ENCODE measurements at places on chromosomes 3 and 15. TPM values are rescaled to one million over a fixed set of nuclear protein-coding genes. Genes with fewer than 3 reads are reported as not detected.

The MAP6D1 gene
- 6.0 TPM for total RNA-seq

DNA sequence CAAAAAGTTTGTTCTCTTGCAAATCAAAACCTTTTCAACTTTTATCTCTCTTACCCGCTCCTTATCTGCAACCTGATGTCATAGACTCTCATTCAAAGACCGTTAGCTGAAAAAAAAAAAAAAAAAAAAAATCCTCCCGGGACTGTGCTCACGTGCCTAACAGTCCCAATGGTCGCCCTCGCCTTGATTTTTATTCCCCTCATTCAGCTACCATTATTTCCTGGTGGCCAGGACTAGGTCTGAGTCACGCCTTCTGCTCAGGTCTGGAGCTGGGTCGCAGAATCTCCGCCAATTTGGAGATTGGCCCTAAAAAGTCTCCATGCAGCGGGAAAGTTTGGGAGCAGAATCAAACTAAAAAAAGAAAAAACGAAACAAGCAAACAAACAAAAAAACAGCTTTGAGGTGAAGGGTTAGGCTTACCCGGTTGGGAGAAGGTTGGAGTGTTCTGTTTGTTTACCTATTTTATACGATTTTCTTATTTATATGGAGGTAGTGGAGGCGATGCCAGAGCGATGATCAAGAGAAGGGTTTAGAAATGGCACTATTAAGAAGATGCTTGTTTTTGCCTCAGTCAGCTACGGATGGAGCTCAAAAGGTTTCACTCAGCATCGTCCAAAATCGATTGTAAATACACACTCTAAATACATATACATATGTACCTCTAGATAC is 51.1 kb downstream of the ZIC4 start:
- no peak for DNase-seq

The FOXB1 gene
- total RNA-seq = not detected

DNA sequence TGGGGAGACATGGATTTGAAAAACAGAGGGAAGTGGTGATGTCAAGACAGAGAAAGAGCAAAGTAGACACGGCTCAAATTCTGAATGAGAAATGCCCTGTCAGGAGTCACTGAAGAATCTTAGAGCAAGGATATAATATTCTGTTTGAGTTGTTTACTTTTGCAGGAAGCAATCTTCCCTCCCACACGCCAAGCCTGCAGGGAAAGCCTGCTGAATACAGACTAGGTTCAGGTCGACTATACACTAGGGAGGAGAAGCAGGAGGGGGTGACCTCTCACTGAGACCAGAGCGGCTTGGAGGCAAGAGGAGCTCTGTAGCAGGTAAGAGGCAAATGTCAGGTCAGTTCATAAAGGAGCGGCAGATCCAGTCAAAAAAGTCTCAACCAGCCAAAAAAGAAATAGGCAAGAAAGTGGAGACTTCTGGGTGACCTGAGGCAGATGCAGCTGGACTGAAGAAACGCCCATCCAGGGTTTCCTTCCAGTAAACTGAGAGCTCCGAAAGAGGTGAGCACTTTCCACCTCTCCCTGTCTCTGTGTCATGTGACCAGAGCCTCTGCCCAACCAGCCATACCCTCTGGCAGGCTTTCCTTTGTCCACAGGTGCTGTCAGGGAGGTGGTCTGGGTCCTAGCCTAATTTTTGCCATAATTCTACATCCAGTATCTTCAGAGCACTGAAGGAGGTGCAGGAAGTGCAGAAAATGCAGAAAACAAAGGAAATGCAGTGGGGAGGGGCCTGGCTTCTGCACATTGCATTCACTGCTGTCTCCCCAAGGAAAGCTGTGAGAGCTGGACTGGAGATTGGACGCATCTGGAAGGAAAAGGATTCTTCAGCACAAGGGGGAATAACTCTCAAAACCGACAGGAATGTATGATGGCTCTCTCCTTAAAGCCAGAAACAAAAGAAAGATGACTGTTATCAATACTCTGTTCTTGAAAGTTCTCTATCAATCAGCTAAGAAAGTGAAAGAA is 37.8 kb upstream of the CTXND1 start:
- no peak for DNase-seq

The SKOR1 gene
- total RNA-seq = 0.08 TPM

DNA sequence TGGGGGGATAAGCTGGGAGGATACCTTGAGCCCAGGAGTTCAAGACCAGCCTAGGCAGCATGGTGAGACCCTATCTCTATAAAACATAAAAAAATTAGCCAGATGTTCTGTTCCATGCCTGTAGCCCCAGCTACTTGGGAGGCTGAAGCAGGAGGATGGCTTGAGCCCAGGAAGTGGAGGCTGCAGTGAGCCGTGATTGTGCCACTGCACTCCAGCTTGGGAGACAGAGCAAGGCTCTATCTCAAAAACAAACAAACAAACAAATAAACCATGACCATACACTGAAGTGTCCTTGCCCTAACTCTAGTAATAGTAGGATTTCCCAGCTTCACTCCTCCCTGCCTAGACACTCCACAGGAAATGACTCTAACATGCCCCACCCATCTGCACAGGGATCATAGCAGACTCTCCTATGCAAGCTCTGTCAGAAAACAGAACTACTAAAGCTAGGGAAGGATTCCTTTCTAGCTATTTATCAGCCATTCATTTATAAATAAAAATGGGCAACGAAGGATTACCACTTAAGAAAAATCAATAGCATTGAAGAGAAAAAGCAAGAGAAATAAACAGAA is 4.6 kb downstream of the ERICH6 start:
- peak; percentile 59 for DNase-seq

- no peak for DNase-seq
Measured at GRCh38 chr15:32834156-32834555, 116.4 kb downstream of the GREM1 start.

DNA sequence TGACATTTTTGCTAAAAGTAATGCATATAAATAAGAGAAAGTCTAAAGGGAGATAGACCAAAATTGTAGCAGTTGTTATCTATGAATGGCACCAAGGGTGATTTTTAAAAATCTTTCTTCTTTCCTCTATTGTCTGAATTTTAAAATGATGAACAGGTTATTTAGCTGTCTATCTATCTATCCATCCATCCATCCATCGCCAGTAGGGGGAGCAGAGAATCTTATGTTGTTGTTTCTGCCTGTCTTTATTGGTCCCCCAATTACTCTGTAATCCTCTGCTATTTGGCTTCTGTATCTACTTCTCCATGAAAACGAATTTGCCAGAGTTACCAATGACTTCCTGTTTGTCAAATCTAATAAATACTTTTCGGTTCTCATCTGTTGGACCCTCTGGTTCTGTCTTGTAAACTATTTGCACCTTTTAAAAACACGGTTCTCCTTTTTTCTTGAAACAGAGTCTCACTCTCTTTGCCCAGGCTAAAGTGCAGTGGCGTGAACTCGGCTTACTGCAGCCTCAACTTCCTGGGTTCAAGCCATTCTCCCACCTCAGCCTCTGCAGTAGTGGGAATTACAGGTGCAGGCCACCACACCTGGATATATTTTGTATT is 86.0 kb downstream of the ECT2 start:
- DNase-seq = peak; percentile 78

GRCh38 chr15:88956906-88957305 is 43.7 kb upstream of the MFGE8 start:
- DNase-seq = no peak

DNA sequence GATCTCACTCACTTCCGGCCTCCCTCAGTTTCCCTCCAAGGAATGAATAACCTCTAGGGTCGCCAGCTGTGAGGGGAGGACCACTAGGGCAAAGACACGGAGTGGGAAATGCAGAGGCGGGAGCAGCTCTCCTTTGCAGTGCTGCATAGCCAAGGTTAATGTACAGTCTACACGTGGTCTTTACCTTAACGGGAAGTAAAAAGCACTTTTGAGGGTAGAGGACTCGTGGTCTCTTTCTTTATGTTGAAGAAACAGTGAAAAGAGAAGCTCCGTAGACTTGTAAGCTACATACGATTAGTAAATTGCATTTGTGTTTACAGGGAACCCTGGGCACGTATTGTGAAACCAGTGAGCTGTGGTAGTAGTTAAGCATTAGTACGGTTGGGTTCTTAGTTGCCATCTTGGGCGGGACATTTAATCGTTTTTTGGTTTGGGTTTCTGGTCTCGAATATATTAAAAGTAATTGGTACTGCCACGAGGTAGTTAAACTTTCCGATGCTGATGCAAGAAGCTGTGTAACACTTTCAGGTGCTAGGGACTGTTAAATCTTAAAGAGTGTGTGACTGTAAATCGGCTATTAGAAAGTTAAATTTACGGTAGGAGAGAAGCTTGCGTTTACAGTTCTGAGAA is 828 bp downstream of the U2SURP start:
- DNase-seq = peak; percentile 27

The NTRK3 gene
- 19.6 TPM for total RNA-seq

The SOX14 gene
- total RNA-seq = not detected

- no peak for DNase-seq
Measured at GRCh38 chr3:27914199-27914598, 192.1 kb upstream of the EOMES start.

DNA sequence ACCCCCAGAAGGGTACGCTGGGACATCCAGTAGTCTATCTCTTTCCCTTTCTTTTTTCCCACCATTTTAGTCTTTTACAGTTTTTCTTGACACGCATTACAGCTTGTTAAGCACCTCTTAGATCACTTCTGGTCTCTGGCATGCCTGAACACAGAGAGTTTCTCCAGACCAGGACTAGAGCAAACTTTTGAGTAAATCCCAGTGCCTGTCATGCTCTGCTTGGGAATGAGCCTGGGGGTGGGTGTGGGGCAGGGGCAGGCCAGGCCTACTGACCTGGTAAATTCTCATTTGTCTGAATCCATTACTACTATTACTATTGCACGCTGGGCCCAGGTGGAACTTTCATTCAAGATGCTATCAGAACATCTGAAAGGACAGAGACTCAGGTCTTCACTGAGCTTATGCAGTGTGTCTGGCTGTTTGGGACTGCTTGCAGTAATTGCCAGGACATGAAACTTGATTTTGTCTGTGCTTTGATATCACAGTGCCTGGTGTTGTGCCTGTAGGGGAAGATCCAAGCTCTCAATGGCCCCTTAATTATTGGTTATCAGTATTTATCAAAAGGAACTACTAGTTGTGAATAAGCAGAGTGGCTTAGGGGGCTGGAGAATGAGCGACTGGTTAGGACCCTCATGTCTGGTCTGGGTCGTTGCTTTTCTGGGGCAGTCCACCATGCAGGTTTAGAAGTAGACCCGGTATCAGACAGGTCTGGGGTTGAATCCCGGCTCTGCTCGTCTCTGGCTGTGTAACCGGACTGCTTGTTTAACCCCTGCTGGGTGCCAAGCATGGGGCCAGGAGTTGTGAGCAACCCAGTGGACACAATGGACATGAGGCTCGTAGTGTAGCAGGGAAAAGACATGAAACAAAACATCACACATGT is 196.1 kb upstream of the TLE3 start:
- DNase-seq = no peak

The GOLGA8T gene
- total RNA-seq = not detected

The CHRNB4 gene
- not detected for total RNA-seq

GRCh38 chr15:74327756-74328155 is 39.7 kb downstream of the CYP11A1 start:
- no peak for DNase-seq

The ATP8B4 gene
- total RNA-seq = 0.99 TPM

DNA sequence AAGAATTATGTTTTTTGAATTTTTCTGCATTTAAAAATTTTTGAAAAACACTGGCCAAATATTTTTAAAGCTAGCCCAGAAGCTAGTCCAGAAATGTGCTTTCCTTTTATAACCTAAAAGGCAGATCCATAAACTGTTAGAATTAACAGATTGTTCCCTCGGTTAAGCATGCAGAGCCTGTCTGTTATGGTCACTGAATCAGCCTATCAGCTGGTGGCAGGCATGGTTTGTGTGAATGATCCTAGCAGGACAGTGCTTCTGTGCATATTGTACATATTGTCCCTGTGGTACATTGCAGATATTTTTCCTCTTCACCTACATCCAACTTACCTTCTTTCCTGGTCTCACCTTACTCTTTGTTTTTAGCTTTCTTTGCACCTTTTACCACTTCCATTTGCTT is 53.3 kb downstream of the RARB start:
- no peak for DNase-seq

DNA sequence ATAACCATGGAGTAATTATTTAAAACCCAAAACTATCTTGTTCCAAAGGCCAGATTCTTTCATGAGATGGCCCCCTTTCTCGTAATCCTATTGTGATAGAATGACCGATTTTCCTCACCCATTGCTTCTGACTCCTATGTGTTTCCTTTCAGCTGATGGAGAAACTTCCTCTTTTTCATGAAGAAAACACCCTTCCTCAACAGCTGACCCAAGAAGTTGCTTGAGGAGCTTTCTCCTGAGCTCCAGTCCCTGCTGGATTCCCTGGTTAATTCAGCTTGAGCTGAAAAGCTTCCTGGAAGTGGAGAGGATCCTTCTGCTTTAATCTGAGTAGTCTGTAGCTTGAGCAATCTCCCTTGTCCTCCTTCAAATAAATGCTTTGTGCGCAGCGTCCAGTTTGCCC is 75.0 kb downstream of the BFSP2 start:
- DNase-seq = no peak

- DNase-seq = peak; percentile 26
Measured at GRCh38 chr3:142999881-143000280, 1.5 kb upstream of the U2SURP start.

DNA sequence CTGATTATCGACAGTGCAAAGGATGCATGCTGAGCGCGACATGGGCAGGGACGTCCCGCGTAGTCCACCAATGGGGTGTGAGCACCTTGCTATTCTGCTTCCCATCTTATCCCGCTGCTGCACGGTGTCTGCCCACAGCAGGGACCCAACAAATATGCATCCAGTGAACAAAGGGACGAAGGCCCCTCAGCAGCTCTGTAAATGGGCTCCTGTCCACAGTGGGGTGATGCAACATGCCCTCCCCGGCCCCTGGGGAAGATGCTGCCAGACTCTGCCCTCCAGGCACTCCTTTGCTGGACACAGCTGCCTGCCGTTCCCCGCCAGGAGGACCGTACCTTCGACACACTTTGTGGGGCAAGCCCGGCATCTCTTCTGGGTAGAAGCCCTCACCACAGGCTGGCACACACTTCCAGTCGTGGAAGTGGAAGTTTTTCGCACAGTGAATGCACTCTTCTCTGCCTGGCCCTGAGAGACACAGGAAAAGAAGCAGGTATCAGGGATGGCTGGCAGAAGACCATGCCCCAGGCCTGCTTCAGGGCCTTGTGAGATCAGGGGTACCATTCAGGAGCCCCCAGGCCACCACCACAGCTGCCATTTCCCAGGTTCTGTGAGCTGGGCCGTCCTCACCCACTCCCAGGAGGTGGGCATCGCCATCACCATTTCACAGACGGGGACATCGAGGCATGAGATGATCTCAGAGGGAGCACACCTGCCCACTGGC is 18.2 kb upstream of the SNRPA1 start:
- DNase-seq = no peak

GRCh38 chr3:43797794-43798193 is 107.1 kb downstream of the ABHD5 start:
- no peak for DNase-seq

- no peak for DNase-seq
Measured at GRCh38 chr3:3443482-3443881, 264.0 kb upstream of the CRBN start.

- no peak for DNase-seq
Measured at GRCh38 chr3:101903451-101903871, 54.1 kb downstream of the NFKBIZ start.

- DNase-seq = no peak
Measured at GRCh38 chr3:100621251-100621650, 11.8 kb downstream of the ADGRG7 start.

GRCh38 chr3:30401971-30402370 is 204.4 kb upstream of the TGFBR2 start:
- peak; percentile 49 for DNase-seq

- DNase-seq = peak; percentile 59
Measured at GRCh38 chr3:138049157-138049919, 39.4 kb downstream of the CLDN18 start.

The ZNF662 gene
- total RNA-seq = 0.74 TPM

GRCh38 chr15:45648521-45649200 is 13.8 kb downstream of the SQOR start:
- DNase-seq = peak; percentile 73

The UBP1 gene
- 40.1 TPM for total RNA-seq

Data from fibroblast of the aortic adventitia (primary cell).